Activated naive CD8-positive, alpha-beta T cell treated with anti-CD3 and anti-CD28 coated beads, Interleukin-2, amount 50 U/mL, for 24 hours (primary cell): ENCODE measurements at places on chromosomes 1 and 21.
A peak's percentile ranks its signal among the peaks of the same experiment; 100 is the strongest.

GRCh38 chr1:156572663-156573018 is 276 bp upstream of the IQGAP3 start:
- DNase-seq, result no peak

DNA sequence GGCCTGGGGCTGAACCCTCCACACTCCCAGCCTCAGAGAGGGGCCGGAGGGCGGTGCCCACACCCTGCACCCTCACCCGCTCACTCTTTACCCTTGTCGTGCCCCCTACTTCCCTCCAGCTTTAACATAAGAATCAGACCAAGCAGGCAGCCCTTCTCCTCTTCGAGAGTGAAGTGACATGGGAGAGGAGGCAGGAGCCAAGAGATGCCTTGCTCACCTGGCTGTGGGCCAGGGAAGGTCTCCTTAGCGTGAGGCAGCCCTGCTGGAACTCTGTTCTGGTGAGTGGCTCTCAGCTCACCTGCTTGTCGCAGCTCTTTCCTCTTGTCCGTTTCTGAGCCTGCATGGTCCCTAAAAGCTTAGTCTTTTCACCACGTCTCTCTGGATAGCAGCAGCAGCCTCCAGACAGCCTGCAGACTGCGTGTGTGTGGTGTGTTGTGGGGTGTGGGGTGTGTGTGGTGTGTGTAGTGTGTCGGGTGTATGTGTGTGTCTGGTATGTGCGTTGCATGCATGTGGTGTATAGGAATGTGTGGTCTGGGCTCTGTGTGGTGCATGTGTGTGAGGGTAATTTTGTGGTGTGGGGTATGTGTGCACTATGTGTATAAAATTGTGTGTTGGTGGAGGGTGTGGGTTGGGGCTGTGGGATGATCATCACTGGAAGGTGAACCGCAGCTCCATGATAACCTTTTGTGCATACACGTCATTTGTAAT is 86.7 kb downstream of the CCDC185 start:
- DNase-seq, result no peak

- peak; percentile 83 for DNase-seq
Observed at GRCh38 chr1:156480411-156481192, 20.0 kb downstream of the MEF2D start.

GRCh38 chr1:53265581-53265980 is 27.3 kb upstream of the MAGOH start:
- no peak for DNase-seq

- DNase-seq, result no peak
Observed at GRCh38 chr1:29344336-29344735, 108.0 kb downstream of the PTPRU start.
